ENCODE measurements at places on chromosomes 13 and 19. TPM values are rescaled to one million over a fixed set of nuclear protein-coding genes. Genes with fewer than 3 reads are reported as not detected.

Gene SIN3B
- 13.5 TPM for total RNA-seq

Gene ZNF283
- total RNA-seq: 3.5 TPM

Gene CEACAM1
- total RNA-seq: not detected

Gene CCL25
- not detected for total RNA-seq

Gene SMAD9
- 2.1 TPM for total RNA-seq

Gene DYRK1B
- 11.4 TPM for total RNA-seq

Gene TPTE2
- not detected for total RNA-seq

Gene ATP8B3
- 5.5 TPM for total RNA-seq

Gene INSR
- 6.1 TPM for total RNA-seq

Gene ATP4A
- not detected for total RNA-seq

Gene ZNF600
- total RNA-seq: 1.5 TPM

Gene THSD1
- total RNA-seq: 3.7 TPM

Gene FGF22
- 0.30 TPM for total RNA-seq

Gene CD70
- total RNA-seq: not detected

Gene SPHK2
- total RNA-seq: 12.2 TPM

Gene SYNE4
- 0.15 TPM for total RNA-seq

Gene TNFRSF19
- total RNA-seq: 34.5 TPM

Gene BEST2
- not detected for total RNA-seq

Gene ZNF566
- total RNA-seq: 3.4 TPM

Gene CLEC11A
- total RNA-seq: 72.5 TPM

Gene LSR
- 1.8 TPM for total RNA-seq

Gene U2AF1L4
- 15.8 TPM for total RNA-seq

Gene ZNF426
- 8.6 TPM for total RNA-seq

Gene PSG11
- not detected for total RNA-seq

Gene NFKBIB
- total RNA-seq: 17.4 TPM

Gene CBY2
- total RNA-seq: not detected

Gene KLC3
- total RNA-seq: 0.15 TPM

Gene C1QTNF9
- not detected for total RNA-seq

Gene CD22
- not detected for total RNA-seq

Gene SYDE1
- total RNA-seq: 60.7 TPM

Gene UGGT2
- total RNA-seq: 16.1 TPM

Gene OR7D2
- not detected for total RNA-seq

Gene ZNF433
- 2.7 TPM for total RNA-seq

Gene ZNF419
- 15.5 TPM for total RNA-seq

Gene PCDH17
- total RNA-seq: 0.17 TPM

Gene SKA3
- total RNA-seq: 22.7 TPM

Gene SPTBN4
- total RNA-seq: 0.34 TPM

Gene NLRP4
- not detected for total RNA-seq

Gene SH2D3A
- under 0.01 TPM for total RNA-seq

Gene IL4I1
- total RNA-seq: 0.30 TPM

Gene AMER2
- total RNA-seq: not detected

Gene SELENOV
- not detected for total RNA-seq

Gene OR7A5
- not detected for total RNA-seq

Gene PRR20B
- total RNA-seq: not detected

Gene C19orf38
- 0.15 TPM for total RNA-seq

Gene RUVBL2
- total RNA-seq: 350 TPM

Gene ZNF175
- total RNA-seq: 1.6 TPM

Gene PARP4
- 41.7 TPM for total RNA-seq

Gene C19orf67
- not detected for total RNA-seq

Gene ZNF439
- total RNA-seq: 3.1 TPM

Gene GPR4
- under 0.01 TPM for total RNA-seq

Gene MAP4K1
- under 0.01 TPM for total RNA-seq

Gene CTXN1
- 3.4 TPM for total RNA-seq

Gene MCF2L
- total RNA-seq: not detected

Gene PRX
- total RNA-seq: 1.6 TPM

Gene RFXAP
- 1.0 TPM for total RNA-seq
